RPMI7951 (cell line): ENCODE measurements at places on chromosomes 16 and 17. TPM values are rescaled to one million over a fixed set of nuclear protein-coding genes. Genes with fewer than 3 reads are reported as not detected.
A peak's percentile ranks its signal among the peaks of the same experiment; 100 is the strongest.

Gene RNF222
- not detected in 2 replicates for total RNA-seq

DNA sequence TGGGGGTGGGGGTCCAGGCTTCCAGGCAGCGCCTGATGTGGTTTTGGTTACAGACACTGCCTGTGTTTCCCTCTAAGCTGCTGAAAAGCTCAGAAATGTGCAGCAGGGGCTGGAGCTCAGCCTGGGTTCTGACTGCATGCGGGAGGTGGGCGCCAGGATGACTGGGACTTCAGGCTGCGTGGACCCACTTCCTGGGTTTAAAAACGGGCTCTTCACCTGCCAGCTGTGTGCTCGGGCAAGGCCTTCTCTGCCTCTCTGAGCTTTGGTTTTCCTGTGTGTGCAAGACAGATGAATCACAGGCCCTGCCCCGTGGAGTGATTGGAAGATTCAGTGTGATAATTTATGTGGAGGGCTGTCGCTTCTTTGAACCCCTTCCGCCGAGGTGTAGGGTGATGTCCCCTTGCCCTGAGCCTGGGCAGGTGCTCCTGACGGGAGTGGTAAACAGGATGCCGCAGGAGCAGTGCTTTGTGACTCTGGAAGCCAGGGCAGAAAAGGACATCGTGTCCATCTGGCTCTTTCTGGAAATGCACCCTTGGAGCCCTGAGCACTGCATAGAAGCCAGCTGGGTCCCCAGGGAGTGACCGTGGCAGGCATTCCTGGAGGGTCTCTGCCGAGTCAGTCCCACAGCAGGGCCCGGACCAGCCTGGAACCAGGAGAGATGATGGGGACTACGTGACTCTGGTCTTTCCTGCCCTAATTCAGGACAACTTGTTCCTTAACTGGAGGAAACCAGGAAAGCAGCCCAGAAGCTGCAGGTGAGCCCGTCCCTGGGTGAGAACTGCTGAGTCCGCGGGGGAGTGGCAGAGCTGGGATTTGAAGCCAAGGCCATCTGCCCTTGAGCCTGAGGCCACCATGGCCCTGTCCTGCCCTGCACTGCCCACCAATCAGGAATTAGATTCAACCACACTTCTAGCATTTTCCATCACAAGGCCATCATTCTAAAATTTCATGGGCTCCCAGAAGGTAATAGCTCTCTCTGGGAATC, 28.5 kb upstream of the SLC7A5 start:
- no peak for DNase-seq

DNA sequence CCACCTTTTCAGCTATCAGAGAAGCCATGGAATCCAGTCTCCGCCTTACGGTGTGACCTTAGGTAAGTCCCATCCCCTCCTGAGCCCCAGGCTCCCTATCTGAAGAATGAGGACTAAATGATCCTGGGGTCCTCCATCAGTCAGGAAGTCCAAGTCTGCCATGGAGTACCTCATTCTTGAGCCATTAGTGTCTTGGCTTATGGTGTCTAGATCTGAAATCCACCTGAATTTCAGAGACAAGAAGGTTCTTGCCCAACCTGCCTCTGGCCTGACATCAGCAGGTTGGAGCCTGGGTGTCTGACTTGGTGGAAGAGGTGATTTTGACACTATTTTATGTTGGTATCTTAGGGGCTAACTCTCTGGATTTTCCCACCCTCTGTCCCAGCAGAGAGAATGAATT, 47.1 kb downstream of the CNGB1 start:
- DNase-seq: no peak

GRCh38 chr16:54055864-54056263, 230.7 kb downstream of the IRX3 start:
- peak; percentile 39 for DNase-seq

- no peak for DNase-seq
Observed at GRCh38 chr17:2847381-2848333, 51.4 kb downstream of the RAP1GAP2 start.

- no peak for DNase-seq
Observed at GRCh38 chr17:15973834-15974233, 25.7 kb downstream of the ZSWIM7 start.

GRCh38 chr16:2927010-2927646, 15.4 kb downstream of the FLYWCH1 start:
- DNase-seq: peak; percentile 79

DNA sequence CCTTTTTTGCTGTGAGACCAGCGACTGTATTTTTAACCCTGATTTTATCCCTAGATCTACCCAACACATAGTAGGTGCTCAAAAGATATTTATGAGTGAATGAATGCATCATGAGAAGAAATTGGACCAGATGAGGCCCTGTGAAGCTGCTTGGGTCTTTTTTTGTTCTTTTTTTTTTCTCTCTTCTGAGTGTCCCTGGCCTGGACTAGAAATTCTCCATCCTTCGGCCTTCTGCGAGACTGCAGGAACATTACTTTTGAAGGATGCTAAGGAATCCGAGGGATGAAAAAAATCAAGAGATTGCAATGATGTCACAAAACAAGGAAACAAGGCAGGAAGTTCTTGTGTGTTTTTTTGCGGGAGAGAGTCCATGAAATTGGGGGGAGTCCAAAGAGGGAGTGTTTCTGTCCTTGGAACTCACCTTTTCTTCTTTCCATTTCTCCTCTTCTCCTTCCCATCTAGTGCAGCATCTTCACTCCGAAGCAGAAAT, 560 bp upstream of the RUSF1 start:
- peak; percentile 23 for DNase-seq
